ENCODE measurements at places on chromosomes 1 and 21. TPM values are rescaled to one million over a fixed set of nuclear protein-coding genes. Genes with fewer than 3 reads are reported as not detected.

MCM3AP gene
- total RNA-seq: 44.3 TPM

OR2T2 gene
- total RNA-seq: not detected

C1orf50 gene
- 4.7 TPM for total RNA-seq

CYP4Z1 gene
- not detected for total RNA-seq

ACKR1 gene
- total RNA-seq: not detected

FAM43B gene
- 4.6 TPM for total RNA-seq

PRDM15 gene
- total RNA-seq: 3.7 TPM

MCOLN2 gene
- 1.7 TPM for total RNA-seq

FBLIM1 gene
- 31.1 TPM for total RNA-seq

SLC45A1 gene
- total RNA-seq: 8.6 TPM

KIF21B gene
- total RNA-seq: 2.4 TPM

KRTAP19-3 gene
- total RNA-seq: not detected

ZFP69 gene
- not detected for total RNA-seq

KIF14 gene
- total RNA-seq: 10.9 TPM

S100A10 gene
- total RNA-seq: 2,088 TPM

TNFRSF18 gene
- total RNA-seq: 0.35 TPM

FNDC5 gene
- 0.23 TPM for total RNA-seq

FCGR3A gene
- total RNA-seq: not detected

PIGK gene
- 23.6 TPM for total RNA-seq

NUP210L gene
- not detected for total RNA-seq

RNF207 gene
- total RNA-seq: 9.8 TPM

NEGR1 gene
- total RNA-seq: not detected

KCNH1 gene
- 2.7 TPM for total RNA-seq

TMEM61 gene
- total RNA-seq: 0.39 TPM

KRTAP19-4 gene
- not detected for total RNA-seq

FCRLB gene
- total RNA-seq: 2.0 TPM

PRKAA2 gene
- 2.8 TPM for total RNA-seq

NDUFV3 gene
- total RNA-seq: 22.6 TPM

ZSWIM5 gene
- 0.53 TPM for total RNA-seq

GUCA2B gene
- not detected for total RNA-seq

PLEKHG5 gene
- 4.7 TPM for total RNA-seq

TCP10L gene
- total RNA-seq: 0.70 TPM

PROK1 gene
- not detected for total RNA-seq

LAX1 gene
- not detected for total RNA-seq

INAVA gene
- 43.1 TPM for total RNA-seq

TNFRSF8 gene
- total RNA-seq: not detected

PM20D1 gene
- total RNA-seq: not detected

PCP4 gene
- not detected for total RNA-seq

EDN2 gene
- 18.3 TPM for total RNA-seq

HSPB7 gene
- total RNA-seq: not detected

NUF2 gene
- total RNA-seq: 22.4 TPM

ALPL gene
- total RNA-seq: 0.14 TPM

CADM3 gene
- 0.09 TPM for total RNA-seq

CHRM3 gene
- total RNA-seq: not detected

ANGPTL7 gene
- not detected for total RNA-seq

NBPF4 gene
- total RNA-seq: 0.12 TPM
